ENCODE measurements at places on chromosomes 16 and 17. TPM values are rescaled to one million over a fixed set of nuclear protein-coding genes. Genes with fewer than 3 reads are reported as not detected.
A peak's percentile ranks its signal among the peaks of the same experiment; 100 is the strongest.

DNA sequence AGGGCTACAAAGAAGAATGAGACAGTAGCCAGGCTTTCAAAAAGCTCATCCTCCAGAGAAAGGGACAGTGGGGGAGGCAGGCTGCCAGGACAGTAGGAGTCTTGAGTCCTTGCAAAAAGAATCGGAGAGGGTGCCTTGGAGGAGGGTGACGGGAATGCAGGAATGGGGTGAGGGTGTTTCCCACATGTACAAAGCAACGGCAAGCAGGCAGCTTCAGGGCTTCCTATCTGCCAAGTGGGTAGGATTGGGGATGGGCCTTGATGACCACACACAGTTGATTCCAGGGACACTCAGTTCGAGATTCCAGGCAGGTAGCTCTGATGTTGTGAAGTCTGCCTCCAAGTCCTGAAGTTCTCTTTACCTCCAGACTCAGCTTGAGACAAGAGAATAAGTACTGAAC is 54.4 kb downstream of the C17orf67 start:
- peak overlapping the region; percentile 91 for H3K27ac ChIP-seq
- peaks cover 27% of the 10 kb centered on the region for H3K4me1 ChIP-seq
- no peaks in the 10 kb centered on the region for H3K27me3 ChIP-seq
- H3K4me3 ChIP-seq, result peak overlapping the region; percentile 83
- no peak for DNase-seq

- no peak for DNase-seq
- H3K4me3 ChIP-seq, result no peak overlapping the region
- peaks cover 36% of the 10 kb centered on the region for H3K4me1 ChIP-seq
- H3K27ac ChIP-seq, result peak overlapping the region; percentile 34
- H3K27me3 ChIP-seq, result no peaks in the 10 kb centered on the region
Observed at GRCh38 chr17:68288375-68288774, 2.6 kb downstream of the SLC16A6 start.

MYH2 gene
- total RNA-seq, result not detected

DNA sequence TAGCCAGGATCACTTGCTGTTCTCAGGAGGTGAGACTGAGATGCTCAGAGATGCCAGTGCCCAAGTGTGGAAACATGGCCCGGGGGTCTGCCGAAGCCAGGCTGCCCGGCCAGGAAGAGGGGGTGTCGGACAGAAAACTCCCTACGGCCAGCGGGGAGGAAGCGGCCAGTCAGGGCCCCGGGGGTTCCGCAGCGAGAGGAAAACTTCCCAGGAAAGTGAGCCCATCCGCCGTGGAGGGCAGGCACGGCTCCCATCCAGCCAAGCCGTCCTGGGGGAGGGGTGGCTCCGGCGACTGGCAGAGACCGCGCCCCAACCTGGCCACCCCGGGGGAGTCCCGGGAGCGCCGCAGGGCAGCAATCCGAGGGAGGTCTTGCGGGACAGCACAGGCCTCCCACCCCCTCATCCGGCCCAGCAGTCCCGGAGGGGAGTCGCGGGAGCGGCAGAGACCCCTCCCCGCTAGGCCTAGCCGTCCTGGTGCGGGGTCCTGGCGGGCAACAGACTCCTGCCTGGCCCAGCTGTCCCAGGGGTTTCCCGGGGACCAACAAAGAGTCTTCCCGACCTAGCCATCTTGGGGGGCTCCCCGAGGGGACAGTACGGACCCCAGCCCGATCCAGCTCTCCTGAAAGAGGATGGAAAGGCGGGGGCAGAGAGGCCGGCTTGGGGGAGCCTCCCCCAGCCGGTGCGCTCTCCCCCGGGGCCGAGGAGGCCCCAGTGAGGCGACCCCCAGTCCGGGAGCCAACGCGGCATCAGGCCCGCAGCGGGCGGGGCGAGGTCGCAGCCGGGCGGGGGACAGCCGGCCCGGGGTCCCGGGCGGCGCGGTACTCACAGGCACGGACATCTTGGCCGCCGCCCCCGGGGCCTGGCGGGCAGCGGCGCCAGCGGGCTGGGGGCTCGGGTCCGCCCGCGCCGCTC is 13.8 kb upstream of the BCAR1 start:
- DNase-seq, result no peak
- no peaks in the 10 kb centered on the region for H3K36me3 ChIP-seq
- H3K4me3 ChIP-seq, result peak overlapping the region; percentile 42
- H3K27me3 ChIP-seq, result peaks cover 35% of the 10 kb centered on the region
- no peak overlapping the region for H3K27ac ChIP-seq
- H3K4me1 ChIP-seq, result peaks cover 2% of the 10 kb centered on the region

DNA sequence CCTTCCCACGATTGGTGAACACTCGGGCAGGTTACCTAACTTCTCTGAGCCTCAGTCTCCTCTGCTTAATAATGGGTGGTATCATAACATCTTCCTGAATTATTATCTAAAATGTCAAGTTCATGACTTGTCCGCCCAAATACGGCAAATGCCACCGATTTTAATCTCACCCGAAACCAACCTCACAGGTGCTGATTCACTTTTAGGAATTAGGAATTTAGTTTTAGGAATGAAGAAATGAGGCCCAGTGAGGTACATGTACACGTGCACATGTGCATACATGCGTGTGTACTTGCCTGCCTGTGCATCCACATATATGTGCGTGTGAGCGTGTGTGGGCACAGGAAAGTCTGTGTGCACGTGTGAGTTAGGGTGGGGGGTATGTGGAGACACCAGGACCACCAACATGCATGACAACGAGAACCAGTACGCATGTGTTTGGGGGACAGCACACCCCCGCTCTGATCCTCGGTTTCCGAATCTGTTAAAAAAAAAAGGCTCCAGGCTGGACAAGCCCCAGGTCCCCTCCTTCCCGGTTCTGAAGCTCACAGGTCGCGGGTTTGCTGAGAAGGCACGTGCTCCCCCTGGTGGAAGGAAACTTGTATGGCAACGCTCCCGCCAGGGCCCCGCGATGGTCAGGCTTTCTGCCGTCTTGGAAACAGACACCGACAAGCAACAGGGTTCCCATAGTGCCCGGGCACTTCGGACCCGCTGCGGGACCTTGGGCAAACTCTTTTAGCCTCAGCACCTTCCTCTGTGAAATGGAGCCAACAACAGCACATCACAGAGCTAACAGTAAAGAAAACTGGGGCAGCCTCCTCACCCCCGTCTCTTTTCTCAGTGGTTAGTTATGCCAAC is 219.2 kb downstream of the RBFOX3 start:
- peak; percentile 77 for DNase-seq
- H3K27ac ChIP-seq, result no peak overlapping the region
- H3K4me3 ChIP-seq, result no peak overlapping the region
- H3K27me3 ChIP-seq, result peaks cover 48% of the 10 kb centered on the region
- no peaks in the 10 kb centered on the region for H3K36me3 ChIP-seq

- peaks cover 18% of the 10 kb centered on the region for H3K4me1 ChIP-seq
- no peak for DNase-seq
- no peak overlapping the region for H3K4me3 ChIP-seq
- no peaks in the 10 kb centered on the region for H3K27me3 ChIP-seq
- no peaks in the 10 kb centered on the region for H3K36me3 ChIP-seq
- H3K27ac ChIP-seq, result no peak overlapping the region
Observed at GRCh38 chr17:3974138-3974687, 10.0 kb upstream of the ATP2A3 start.

DNA sequence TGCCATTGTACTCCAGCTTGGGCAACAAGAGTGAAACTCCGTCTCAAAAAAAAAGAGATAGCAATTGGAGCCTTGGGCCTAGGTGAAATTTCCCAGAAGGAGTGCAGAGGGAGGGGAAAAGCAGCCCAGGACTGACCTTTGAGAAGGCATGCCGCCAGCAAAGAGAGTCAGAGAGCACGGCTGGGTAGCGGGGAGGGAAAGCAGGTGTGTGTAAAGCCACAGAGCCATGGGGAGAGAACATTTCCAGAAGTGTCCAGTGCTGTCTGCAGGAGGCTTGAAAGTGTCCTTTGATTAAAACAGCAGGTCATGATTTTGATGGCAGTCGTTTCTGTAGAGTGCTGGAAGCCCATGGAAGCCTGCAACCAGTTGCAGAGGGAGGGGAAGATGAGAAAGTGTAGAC is 8.1 kb downstream of the C16orf54 start:
- H3K27ac ChIP-seq, result no peak overlapping the region
- no peaks in the 10 kb centered on the region for H3K27me3 ChIP-seq
- H3K36me3 ChIP-seq, result peaks cover 9% of the 10 kb centered on the region
- DNase-seq, result no peak

GRCh38 chr16:74667255-74667700 is 601 bp upstream of the RFWD3 start:
- DNase-seq, result peak; percentile 49
- peak overlapping the region; percentile 88 for H3K27ac ChIP-seq
- H3K36me3 ChIP-seq, result peaks cover 36% of the 10 kb centered on the region
- H3K4me3 ChIP-seq, result peak overlapping the region; percentile 89

CCL3 gene
- 8.3 TPM for total RNA-seq

GRCh38 chr16:30748634-30749445 is 615 bp downstream of the PHKG2 start:
- H3K4me1 ChIP-seq, result peaks cover 19% of the 10 kb centered on the region
- DNase-seq, result no peak
- peaks cover 12% of the 10 kb centered on the region for H3K36me3 ChIP-seq
- H3K27ac ChIP-seq, result no peak overlapping the region
- H3K27me3 ChIP-seq, result no peaks in the 10 kb centered on the region
- peak overlapping the region; percentile 89 for H3K4me3 ChIP-seq

DNA sequence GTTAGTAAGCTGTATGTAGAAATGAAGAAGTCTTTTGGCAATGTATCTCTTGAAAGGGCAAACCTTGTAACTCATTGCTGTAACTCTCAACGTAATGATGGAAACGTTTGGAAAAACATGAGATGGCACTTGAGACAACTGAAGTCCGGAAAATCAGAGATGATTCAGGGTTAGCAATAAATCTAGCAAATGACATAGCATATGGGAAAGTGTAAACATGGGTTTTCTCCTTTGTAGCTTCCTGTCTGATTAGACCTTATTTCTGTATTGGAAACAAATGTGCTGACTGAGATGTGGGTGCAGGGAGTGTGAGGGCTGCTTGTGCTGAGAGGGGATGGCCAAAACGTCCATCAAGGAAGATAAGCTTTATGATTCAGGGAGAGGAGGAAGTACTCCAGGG is 110.7 kb upstream of the FAM20A start:
- H3K36me3 ChIP-seq, result no peaks in the 10 kb centered on the region
- H3K4me3 ChIP-seq, result no peak overlapping the region
- H3K4me1 ChIP-seq, result no peaks in the 10 kb centered on the region
- no peak for DNase-seq
- no peak overlapping the region for H3K27ac ChIP-seq

DNA sequence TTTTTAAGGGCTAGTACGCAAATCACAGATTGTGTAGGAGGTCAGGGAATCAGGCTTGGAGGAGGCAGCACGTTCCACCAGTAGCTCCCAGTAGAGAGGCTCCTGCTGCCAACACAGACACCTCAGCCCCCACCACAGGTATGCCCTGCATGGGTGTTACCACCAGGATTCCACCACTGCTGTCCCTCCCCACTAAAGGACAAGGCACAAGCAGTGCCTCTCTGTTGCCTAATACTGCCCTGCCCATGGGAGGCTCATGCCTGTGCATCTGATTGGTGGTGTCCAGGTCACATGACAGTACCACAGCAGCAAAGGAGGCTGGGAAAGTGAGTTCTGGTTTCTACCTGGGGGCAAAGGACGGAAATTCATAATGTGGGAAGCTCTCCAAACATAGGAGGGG is 33.6 kb upstream of the CACNG4 start:
- H3K27ac ChIP-seq, result no peak overlapping the region
- peaks cover 25% of the 10 kb centered on the region for H3K27me3 ChIP-seq
- no peaks in the 10 kb centered on the region for H3K4me1 ChIP-seq
- no peak for DNase-seq
- H3K4me3 ChIP-seq, result no peak overlapping the region

DNA sequence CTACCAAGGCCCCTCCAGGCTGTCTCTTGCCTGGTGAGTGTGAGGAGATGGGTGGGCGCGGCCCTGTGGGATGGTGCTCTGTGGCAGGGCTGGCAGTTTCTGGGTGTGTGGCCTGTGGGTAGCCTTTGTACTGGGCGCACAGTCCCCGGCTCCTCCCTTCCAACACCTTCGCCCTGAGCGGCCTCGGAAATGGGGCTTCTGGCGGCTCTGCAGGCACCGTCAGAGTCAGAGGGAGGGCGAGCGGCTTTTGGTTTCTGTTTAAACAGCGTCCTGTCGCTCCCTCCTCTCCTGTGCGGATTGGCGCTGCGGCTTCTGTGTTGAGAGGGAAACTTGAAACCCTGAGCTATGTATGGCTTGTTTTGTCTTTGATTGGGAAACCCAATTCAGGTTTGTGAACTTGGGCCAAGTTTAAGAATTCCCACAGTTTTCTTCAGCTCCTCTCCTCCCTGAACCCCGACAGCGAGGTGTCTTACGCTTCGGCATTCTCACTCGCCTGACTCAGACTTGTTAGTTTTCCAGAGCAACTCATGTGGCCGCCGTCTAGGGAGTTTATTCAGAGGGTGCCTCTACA is 8.3 kb upstream of the ZNF750 start:
- H3K27me3 ChIP-seq, result no peaks in the 10 kb centered on the region
- no peak overlapping the region for H3K4me3 ChIP-seq
- H3K27ac ChIP-seq, result no peak overlapping the region
- H3K4me1 ChIP-seq, result peaks cover 22% of the 10 kb centered on the region

GRCh38 chr16:52825892-52826291 is 226.8 kb downstream of the CHD9NB start:
- H3K27me3 ChIP-seq, result no peaks in the 10 kb centered on the region
- H3K4me3 ChIP-seq, result no peak overlapping the region
- H3K36me3 ChIP-seq, result no peaks in the 10 kb centered on the region
- DNase-seq, result no peak

- H3K27ac ChIP-seq, result no peak overlapping the region
- peaks cover 28% of the 10 kb centered on the region for H3K27me3 ChIP-seq
- no peaks in the 10 kb centered on the region for H3K36me3 ChIP-seq
Observed at GRCh38 chr17:44367231-44367979, 3.8 kb upstream of the FAM171A2 start.

GRCh38 chr17:42653179-42654124 is 5.6 kb upstream of the TUBG2 start:
- no peak overlapping the region for H3K27ac ChIP-seq
- peaks cover 17% of the 10 kb centered on the region for H3K4me1 ChIP-seq
- peak overlapping the region; percentile 18 for H3K4me3 ChIP-seq
- DNase-seq, result no peak
- H3K36me3 ChIP-seq, result no peaks in the 10 kb centered on the region

- H3K36me3 ChIP-seq, result peaks cover 42% of the 10 kb centered on the region
- H3K27ac ChIP-seq, result peak overlapping the region; percentile 73
- no peak overlapping the region for H3K4me3 ChIP-seq
Observed at GRCh38 chr16:22369221-22369811, 5.1 kb downstream of the CDR2 start.

- H3K36me3 ChIP-seq, result no peaks in the 10 kb centered on the region
- no peaks in the 10 kb centered on the region for H3K27me3 ChIP-seq
- H3K27ac ChIP-seq, result no peak overlapping the region
- no peak overlapping the region for H3K4me3 ChIP-seq
- no peak for DNase-seq
- H3K4me1 ChIP-seq, result no peaks in the 10 kb centered on the region
Observed at GRCh38 chr16:52812678-52813556, 239.8 kb downstream of the CHD9NB start.

NKD1 gene
- total RNA-seq, result 3.2 TPM

TNRC6C gene
- total RNA-seq, result 11.4 TPM
